ENCODE measurements at places on chromosomes 3 and 15.

DNA sequence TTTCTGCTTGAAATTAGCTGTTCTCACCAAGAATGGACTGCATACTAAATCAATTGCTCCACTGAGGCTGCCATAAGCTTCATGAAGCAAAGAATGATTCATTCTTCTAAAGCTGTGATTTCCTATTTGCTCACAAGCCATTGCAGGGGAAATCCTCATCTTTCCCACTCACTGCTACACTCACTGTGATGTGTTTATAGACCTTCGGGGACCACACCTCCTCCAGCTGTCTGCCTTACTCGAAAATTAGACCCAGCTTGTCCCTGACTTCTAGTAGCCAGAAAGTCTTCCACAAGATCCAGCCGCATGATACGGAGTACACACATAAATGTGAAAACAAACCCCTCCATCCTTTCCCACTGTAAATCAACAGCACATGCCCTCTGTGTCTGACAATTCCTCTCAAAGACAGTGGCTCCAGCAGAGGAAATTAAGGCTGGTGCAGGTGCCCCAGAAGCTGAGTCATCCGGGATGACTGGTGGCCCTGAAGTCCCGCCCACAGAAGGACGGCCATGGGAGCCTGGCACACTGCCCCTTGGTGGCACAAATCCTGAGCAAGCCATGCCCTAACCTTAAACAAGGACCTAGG, 172.0 kb downstream of the STT3B start:
- peaks cover 5% of the 10 kb centered on the region for H3K27me3 ChIP-seq
- H3K4me3 ChIP-seq = no peak overlapping the region
- no peaks in the 10 kb centered on the region for H3K36me3 ChIP-seq
- no peak for DNase-seq
- no peak overlapping the region for H3K27ac ChIP-seq

- H3K36me3 ChIP-seq = peaks cover 32% of the 10 kb centered on the region
- H3K27me3 ChIP-seq = no peaks in the 10 kb centered on the region
- H3K4me3 ChIP-seq = no peak overlapping the region
- DNase-seq = no peak
Measured at GRCh38 chr3:38119821-38120692, 16.9 kb downstream of the ACAA1 start.

DNA sequence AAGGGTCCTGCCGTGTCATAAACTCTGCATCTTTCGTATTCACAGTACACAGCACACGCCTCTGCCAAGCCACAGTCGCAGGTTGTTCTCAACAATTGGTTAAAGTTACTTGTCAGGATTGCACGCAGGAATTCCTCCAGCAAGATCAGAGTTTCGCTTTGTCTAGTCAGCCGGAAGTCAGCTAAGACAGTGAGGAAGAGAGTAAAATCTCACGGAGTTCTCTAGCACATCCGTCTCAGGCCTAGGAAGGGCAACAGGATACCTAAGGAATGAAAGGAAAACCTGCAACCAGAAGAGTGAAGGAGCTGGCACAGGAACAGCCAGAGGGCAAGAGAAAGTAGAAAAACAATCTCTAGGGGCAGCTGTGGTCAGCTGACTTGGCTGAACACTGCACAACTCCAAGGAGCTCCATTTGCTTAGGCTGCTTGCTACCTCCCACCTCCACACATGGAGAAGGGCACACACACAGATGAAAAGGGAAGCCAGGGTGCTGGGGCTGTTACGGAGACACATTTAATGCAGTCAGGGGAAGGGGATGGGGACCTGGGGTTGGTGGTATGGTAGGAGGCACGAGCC, 23.7 kb downstream of the RORA start:
- H3K4me1 ChIP-seq = no peaks in the 10 kb centered on the region
- H3K27me3 ChIP-seq = no peaks in the 10 kb centered on the region
- no peak overlapping the region for H3K27ac ChIP-seq
- DNase-seq = no peak

DNA sequence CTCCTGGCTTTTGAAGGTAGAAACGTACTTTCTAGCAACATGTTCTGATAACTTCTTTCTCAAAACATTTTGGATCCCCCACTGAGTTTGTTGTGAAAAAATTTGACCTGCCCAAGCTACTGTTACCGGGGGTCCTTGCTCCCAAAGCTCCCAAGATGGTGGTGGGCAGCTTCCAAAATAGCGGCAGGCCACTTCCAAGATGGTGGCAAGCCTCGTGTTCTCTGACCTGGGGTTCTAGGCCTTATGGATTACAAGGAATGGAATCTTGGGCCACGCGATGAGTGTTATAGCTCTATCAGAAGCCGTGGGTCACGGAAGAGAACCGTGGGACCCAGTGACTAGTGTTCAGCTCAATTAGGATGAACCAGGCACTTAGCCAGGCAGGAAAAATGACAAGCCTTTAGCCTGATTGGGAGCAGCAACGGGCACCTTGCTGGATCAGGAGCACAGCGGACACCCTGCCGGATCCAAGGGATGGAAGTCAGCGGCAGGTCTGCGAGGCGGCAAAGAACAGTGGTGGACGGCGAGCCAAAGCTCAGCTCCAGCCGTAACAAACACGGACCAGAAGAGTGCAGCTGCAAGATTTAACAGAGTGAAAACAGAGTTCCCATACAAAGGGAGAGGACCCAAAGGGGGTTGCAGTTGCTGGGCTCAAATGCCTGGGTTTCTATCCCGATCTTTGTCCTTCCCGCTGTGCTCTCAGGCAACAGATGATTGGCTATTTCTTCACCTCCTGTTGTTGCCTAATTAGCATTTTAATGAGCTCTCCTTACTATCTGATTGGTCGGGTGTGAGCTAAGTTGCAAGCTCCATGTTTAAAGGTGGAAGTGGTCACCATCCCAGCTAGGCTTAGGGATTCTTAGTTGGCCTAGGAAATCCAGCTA, 133.3 kb downstream of the WDR72 start:
- H3K27me3 ChIP-seq = no peaks in the 10 kb centered on the region
- DNase-seq = no peak
- no peak overlapping the region for H3K27ac ChIP-seq
- no peaks in the 10 kb centered on the region for H3K4me1 ChIP-seq

- peaks cover 7% of the 10 kb centered on the region for H3K4me1 ChIP-seq
- H3K4me3 ChIP-seq = no peak overlapping the region
- no peak for DNase-seq
Measured at GRCh38 chr3:108001457-108001856, 89.4 kb downstream of the CD47 start.

GRCh38 chr3:24943961-24944360, 449.3 kb upstream of the THRB start:
- no peaks in the 10 kb centered on the region for H3K4me1 ChIP-seq
- H3K36me3 ChIP-seq = no peaks in the 10 kb centered on the region
- no peaks in the 10 kb centered on the region for H3K27me3 ChIP-seq
- no peak overlapping the region for H3K27ac ChIP-seq
- no peak for DNase-seq
- no peak overlapping the region for H3K4me3 ChIP-seq

DNA sequence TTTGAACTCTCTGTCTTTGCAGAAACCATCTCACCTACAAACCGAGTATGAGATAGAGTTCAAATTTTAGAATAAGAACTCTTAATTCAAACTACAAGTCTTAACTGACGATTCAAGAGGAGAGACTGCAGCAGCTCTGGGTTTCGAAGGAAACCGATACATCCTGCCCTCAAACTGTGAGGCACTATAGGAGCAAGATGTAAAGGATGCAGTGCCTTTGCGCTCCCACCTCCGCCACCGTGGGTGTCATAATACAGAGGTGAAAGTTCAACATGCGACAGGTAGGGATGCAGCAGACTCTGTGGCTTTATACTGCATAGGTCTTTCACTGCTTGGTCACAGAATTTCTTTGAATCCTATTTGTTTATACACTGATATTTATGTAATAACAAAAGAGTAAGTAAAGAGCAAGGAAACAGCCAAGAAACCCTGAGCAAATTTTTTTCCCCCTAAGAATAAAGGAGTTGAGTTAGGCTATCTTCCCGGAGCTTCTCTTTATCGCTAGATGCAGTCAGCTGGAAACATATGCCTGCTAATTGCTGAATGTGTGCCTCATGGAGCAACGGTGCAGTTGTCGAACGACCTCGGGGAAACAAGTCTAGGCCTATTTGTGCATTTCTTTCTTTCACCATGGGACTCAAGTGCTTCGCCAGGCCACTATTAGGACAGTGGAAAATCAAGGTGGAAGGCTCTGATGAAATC, 1097.6 kb upstream of the CFAP20DC start:
- no peaks in the 10 kb centered on the region for H3K4me1 ChIP-seq
- no peaks in the 10 kb centered on the region for H3K27me3 ChIP-seq
- DNase-seq = no peak

DNA sequence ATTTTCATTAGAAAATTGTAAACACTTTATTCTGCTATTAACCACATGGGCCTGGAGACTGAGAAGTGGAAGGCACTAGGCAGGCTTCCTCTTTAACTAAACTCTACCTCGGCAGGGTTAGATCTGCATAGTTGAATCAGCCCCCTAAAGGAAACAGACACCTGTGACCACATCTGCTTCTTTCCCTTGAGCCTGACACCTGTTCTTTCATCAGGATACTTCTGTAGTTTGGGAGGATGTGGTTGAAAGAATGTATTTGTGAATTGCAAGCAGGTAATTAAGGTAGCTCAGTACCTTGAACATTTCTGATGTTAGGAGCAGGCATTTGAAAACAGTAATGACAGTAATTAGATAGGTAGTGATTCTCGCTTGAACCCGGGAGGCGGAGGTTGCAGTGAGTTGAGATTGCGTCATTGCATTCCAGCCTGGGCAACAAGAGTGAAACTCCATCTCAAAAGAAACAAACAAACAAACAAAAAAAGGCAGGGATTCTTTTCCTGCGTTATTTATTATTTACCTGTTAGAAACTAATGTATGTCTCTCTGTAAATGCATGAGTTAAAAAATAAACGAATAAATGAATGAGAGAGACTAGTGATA, 468.5 kb downstream of the NLGN1 start:
- H3K4me3 ChIP-seq = no peak overlapping the region
- H3K27me3 ChIP-seq = no peaks in the 10 kb centered on the region
- H3K27ac ChIP-seq = no peak overlapping the region
- H3K36me3 ChIP-seq = no peaks in the 10 kb centered on the region
- H3K4me1 ChIP-seq = no peaks in the 10 kb centered on the region

DNA sequence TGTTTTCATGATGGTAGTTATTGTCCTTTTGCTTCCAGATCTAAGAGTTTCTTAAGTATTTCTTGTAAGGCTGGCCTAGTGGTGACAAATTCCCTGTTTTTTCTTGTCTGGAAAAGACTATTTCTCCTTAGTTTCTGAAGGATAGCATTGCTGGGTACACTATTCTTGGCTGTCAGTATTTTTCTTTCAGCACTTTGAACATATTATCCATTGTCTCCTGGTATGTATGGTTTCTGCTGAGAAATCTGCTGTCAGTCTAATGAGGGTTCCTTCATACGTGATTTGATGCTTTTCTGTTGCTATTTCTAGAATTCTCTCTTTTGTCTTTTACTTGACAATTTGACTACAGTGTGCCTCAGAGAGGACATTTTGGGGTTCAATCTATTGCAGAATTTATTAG, 134.3 kb downstream of the CGGBP1 start:
- no peaks in the 10 kb centered on the region for H3K27me3 ChIP-seq
- no peak overlapping the region for H3K4me3 ChIP-seq
- no peaks in the 10 kb centered on the region for H3K4me1 ChIP-seq
- H3K36me3 ChIP-seq = no peaks in the 10 kb centered on the region
- no peak overlapping the region for H3K27ac ChIP-seq
